T-helper 17 cell (primary cell): ENCODE measurements at places on chromosomes 5 and 9. TPM values are rescaled to one million over a fixed set of nuclear protein-coding genes. Genes with fewer than 3 reads are reported as not detected.

BSPRY gene
- total RNA-seq, result not detected

DNA sequence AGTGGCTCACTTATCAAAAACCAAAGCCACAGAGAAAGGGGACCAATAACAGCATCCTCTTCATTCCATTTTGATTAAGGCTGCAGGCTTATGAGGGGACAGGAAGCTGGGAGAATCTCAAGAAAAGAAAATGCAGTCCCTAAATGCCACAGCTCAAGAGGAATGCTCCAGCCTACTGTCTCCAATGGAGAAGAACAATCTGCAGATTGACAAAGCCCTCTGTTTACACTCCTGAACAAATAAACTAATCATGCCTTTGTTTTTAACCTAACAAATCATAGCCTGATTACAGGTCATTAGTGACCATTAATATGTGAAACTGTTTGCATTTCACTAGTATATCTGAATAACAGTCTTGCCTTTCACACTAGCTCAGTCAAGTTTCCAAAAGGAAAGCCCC, 26.5 kb downstream of the PPP2R2B start:
- no peak for DNase-seq

FOXD1 gene
- not detected for total RNA-seq

GRCh38 chr9:124857533-124858162, 4.1 kb downstream of the RPL35 start:
- DNase-seq, result no peak

GRCh38 chr9:16551692-16552091, 318.8 kb downstream of the BNC2 start:
- DNase-seq, result no peak

DNA sequence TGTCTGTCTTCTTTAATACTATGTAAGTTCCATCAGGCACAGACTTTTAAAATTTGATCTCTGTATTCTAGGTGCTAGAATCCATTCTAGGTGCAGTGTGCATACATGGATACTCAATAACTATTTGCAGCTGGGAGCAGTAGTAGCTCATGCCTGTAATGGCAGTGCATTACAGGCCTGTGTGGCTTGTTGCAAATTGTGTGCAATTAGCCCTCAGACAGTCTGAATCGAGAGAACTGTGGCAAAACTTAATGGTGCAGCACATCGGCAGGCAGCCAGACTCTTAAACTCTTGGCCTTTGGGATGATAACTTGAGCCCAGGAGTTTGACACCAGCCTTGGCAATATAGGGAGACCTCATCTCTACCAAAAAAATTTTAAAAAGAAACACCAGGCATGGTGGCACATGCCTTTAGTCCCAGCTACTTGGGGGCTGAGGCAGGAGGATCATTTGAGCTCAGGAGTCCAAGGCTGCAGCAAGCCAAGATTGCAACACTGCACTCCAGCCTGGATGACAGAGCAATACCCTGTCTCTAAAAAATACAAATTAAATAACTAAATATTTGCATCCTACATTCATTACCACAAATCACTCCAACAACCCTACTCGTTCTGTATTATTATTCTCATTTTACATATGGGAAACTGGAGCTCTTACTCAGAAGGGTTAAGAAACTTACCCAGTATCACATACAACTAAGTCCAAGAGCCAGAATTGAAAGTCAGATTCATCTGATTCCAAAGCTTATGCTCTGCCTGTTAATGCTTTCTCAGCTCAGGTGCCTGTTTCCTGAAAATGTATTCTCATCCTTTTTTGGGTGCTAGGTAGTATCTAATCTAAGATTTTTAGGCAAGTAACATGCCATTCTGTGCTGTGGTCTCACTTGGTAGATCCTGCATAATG, 30.1 kb downstream of the PRKACG start:
- DNase-seq, result no peak

BTNL8 gene
- not detected for total RNA-seq

TAS2R1 gene
- not detected for total RNA-seq
